Stimulated activated CD8-positive, alpha-beta memory T cell treated with anti-CD3 and anti-CD28 coated beads, Interleukin-2, amount 100 ng/mL, for 48 hours (primary cell): ENCODE measurements at places on chromosomes 13 and 19.

- DNase-seq = no peak
Observed at GRCh38 chr13:89169951-89170350, 1498.8 kb downstream of the SLITRK5 start.

DNA sequence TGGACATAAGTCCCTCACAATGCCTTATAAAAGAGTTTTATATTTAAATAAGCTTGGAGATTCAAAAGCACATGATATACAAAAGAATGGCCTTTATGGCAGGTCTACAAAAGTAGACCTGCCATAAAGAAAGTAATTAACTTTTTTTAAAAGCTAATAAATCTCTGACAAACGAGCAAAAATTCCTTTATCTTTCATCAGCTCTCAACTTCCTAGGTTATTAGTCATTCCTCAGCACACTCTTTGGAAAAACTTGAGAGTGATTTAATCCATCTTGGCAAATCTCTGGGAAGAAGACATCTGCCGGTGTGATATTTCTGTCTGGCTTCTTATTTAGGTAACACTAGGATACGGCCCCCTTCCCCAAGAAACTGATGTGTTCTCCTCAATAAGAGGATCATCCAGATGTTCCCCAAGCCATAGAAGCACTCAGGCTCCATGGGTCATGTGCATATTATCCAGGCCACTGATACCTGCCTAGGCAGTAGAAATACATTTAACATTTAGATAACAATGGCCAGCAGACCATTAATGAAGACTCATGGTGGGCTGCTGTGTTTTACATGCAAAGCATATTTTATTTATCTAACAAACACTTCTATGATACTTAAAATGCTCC, 372.7 kb downstream of the LIG4 start:
- DNase-seq = no peak

DNA sequence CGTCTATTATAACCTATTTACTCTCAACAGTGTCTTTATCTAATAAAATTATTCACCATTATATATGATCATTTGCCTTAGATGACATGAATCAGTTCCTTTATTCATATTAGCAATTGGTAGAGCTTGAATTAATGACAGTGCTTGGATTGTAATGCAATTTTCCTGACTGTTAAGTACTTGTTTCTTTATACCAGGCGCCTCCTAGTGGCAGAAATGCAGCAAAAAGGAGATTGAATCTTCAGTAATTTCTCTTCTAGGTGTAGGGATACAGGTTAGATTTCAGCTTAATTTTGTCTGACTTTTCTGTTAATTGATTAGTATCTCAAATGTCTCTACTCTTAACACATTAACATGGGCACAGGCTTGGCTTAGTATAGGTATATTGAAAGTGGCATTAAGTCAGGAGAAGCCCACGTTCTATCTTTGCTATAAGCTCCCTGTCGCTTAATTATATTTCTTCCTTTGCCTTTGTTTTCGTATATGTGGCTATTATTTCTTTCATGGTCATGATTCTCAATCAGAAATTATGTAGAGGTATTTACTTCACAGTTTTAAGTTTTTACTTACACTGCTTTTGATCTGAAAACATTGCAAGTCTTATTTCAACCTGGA, 9.1 kb upstream of the LHFPL6 start:
- no peak for DNase-seq

DNA sequence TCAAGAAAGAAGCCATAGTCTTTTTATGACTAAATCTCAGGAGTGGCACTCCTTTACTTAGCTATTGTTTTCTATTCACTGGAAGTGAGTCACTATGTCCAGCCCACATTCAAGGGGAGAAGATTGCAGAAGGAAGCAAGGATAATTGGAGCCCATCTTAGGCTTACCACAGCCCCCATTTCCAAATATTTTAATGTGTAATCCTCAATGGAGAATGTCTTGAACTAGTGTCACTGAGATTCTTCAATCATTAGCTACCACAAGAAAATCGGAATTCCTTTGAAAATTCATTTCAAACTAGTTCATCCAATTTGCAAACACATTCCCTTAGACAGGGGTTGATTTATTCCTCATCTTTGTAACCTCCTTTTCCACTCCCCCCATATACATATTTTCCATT, 84.7 kb downstream of the DLEU7 start:
- no peak for DNase-seq

- DNase-seq = no peak
Observed at GRCh38 chr13:64819081-64819480, 2411.1 kb downstream of the PCDH9 start.
